Inflammatory macrophage treated with lipopolysaccharide for 1 hour (primary cell): ENCODE measurements at places on chromosomes 16 and 17.

- no peak for DNase-seq
Measured at GRCh38 chr16:1007284-1007850, 25.8 kb downstream of the SOX8 start.

- DNase-seq = no peak
Measured at GRCh38 chr16:26614237-26614841, 452.4 kb upstream of the C16orf82 start.

DNA sequence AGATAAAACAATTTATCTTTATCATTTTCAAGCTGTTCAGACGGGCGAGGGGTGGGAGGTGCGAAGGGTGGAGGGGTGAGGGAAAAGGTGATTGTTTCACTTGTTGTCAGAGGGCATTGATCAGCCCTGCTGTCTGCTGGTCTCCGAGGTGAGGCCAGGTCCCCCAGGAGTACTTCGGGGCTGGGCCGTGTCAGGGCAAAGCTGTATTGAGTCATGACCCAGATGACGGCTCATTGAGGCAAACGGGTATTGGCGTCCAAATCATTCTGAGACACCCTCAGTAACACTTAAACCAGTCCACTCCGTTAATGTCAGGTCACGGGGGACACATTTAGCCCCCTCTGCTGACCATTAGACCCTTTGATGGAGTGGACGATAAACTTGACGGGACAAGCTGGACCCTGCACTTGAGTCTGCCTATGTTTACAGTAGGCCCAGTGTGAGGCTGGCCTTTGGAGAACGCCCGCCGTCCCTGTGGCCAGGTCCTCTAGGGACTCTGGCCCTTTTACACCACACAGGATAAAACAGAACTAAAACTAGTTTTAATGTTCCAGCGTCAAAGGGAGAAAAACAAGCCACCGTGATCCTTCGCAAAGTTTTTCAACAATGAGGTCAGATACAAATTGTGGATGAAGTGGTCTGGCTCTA is 502.2 kb upstream of the ZFHX3 start:
- DNase-seq = no peak

GRCh38 chr17:3669085-3669347 is 404 bp downstream of the EMC6 start:
- no peak for DNase-seq
